ENCODE measurements at places on chromosomes 3 and 15.
A peak's percentile ranks its signal among the peaks of the same experiment; 100 is the strongest.

- no peak for DNase-seq
These were observed 53.7 kb upstream of the TLE3 start for GRCh38 chr15:70151462-70151861.

DNA sequence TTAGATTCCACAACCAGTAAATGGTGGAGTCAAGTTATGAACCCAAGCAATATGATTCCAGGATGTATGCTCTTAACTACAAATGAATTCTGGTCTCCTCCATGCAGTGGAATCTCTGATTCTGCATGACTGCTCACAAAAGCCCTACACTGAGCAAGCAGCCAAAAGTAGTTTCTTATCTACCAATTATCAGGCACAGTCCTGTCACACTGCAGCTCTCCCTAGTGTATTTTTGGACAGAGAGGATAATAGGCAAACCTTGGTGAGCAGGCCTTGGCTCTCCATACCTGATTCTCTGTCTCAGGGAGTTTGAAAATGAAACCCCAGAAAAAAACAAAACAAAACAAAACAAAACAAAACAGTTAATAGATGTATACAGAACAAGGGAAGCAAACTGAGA is 3.5 kb upstream of the SSR3 start:
- DNase-seq = no peak

DNA sequence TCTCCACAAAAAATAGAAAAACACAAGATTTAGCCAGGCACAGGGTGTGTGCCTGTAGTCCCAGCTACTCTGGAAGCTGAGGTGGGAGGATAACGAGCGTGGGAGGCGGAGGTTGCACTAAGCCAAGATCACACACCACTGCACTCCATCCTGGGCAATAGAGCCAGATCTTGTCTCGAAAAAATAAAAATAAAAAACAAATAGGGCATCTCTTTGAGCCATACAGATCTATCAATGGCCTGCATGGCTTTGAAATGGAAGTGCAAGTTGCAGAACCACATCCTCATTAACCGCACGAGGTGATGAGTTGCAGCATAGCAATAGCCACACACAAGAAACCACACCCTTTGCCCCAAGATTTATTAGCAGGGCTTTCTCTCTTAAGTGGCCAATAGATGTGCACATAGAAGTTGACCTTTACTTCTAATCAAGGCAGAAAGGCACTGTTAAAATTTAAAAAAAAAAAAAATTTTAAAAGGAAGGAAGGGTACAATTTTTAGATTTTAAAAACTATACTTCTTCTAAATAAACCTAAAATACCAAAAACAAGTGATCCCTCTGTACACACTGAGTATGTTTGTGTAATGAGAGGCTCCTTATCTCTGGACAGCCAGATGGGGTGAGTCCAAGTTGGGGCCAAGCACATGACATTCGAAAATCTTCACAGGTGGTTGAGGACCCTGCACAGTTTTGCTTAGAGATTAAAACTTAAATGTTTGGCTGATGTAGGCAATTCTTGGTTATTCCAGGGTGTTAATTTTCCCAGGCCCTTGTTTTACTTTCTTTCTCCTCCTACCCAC is 53.4 kb downstream of the FILIP1L start:
- DNase-seq = no peak

- no peak for DNase-seq
These were observed 314.1 kb upstream of the TRIM42 start for GRCh38 chr3:140363801-140364200.

DNA sequence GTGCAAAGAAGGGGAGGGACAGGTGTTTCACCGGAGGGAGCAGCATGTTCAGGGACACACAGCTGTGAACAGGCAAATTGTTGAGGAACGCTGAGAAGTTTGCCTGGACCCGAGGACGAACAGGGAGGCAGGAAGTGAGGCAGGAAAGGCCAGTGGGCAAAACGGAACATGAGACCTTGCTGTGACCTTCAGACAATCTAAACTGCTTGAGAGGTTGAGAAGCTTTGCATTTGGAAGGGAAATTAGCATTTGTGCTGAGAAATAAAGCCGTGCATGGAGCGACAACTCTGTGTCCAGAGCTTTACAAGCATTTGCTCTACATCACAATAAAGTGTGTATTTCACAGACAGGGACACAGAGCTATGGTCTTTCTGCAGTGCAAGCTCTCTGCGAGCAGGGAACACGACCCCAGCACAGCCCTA is 47.9 kb downstream of the CDC25A start:
- no peak for DNase-seq

- no peak for DNase-seq
These were observed 180.6 kb downstream of the ROBO1 start for GRCh38 chr3:79587150-79587549.

DNA sequence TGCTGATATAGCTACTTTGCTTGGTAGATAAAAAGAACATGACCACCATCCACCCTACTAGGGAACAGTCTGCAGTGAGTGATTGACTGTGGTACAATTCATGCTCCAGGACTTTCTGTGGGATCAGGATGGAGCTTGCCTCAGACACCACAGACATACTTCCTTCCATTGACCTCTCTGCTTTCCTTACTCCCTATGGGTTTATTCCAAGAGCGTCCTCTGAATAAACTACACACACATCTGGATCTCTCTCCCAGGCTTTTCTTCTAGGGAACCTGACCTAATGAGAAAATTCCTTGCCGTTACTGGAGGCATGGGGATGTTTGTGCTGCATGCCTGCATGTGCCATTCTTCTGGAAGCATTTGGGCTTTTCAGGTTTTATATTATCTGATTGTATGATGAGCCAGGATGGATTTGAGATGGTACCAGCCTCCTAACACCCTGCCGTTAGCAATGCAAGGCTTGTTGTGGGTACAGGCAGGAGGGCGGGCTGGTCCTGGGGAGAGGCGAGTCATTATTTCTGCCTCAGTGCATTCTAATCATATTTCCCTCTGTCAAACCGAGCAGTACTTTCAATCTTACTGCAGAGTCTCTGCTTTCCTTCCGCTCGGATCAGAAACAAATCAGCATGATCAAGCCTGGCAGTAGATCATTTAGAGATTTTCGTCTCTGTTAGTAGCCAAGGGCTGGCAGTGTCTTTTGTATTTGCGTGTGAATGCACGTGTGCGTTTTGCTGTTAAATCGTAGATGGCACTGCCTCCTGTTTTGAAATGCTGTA is 279.2 kb downstream of the PDCD6IP start:
- DNase-seq = no peak

DNA sequence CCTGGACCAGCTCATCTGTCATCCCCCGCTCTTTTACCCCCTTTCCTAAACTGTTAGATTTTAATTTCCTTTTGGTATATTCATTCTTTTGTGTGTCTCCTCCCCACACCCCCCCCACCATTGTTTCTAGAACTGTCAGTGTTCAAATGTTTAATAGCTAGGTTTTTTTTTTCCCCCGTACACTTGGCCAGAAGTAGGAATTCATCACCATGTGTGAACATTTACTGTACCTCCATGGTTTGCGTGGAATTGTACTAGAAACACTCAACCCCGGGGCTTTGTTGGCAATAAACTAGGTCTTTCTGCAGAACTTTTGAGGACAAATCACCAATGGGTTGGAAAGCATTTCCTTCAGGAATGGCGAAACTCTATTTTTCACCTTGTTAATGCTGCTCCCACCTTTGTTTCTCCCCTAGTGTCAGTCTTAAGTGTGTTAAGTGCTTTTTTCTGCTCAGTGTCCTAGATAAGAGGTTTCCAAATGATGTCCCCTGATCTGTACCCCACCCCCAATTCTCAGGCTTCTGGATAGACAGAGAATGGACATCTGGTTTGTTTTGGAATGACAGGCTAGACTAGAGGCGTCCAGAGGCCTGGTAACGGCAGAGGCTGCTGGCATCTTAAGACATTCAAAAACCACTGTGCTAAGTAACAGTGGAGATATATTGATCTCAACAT is 76.8 kb downstream of the SMAD3 start:
- no peak for DNase-seq

- no peak for DNase-seq
These were observed 56.6 kb downstream of the BHLHE40 start for GRCh38 chr3:5035692-5036391.

DNA sequence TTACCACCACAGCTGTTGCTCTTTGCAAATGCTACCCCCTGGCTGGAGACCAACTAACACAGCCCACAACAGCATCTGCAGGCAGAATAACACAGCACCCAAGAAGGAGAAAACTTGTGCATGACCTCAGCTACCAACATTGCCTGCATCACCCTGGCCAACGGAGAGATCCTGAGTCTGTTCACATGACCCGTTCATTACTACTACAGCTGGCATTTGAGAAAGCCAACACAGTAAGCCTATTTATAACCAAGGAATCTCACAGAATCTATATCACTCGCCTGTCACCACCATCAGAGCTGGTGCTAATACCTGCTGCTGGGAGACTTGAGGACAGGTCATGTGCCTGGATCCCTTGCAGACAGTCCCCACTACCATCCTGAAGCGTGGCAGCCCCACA is 215.2 kb downstream of the POLQ start:
- DNase-seq = no peak

GRCh38 chr15:66094331-66094730 is 159.2 kb downstream of the MEGF11 start:
- no peak for DNase-seq

DNA sequence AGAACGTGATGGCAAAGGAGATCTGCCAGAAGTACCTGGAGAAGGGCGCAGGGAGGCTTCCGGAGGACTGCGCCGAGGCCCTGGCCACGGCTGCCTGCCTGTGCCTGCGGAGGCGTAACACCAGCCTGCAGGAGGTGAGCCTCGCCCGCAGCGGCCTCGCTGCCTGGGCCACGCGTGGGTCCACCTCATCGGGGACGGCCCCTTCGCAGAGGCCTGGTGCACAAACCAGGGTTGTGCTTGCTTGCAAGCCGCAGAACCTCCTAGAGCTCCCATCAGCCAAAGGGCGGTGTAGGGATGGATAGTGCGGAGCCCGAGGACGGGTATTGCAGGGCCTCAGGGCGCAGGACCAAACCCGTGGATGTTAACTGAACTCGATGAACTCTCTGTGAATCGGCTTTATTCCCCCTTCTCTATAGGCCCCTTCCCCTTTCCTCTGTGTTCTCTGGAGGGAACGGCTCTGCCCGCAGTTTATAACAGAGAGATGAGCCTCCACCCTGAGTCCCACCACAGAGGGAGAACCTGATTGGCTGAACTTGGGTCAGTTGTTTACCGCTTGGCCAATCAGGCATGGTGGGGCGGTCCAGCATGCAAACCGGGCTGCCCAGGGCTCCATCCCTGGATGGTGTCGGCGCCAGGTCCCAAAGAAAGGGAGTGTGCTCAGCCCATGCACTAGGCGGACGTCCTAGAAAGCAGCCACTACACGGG is 13.6 kb upstream of the TATDN2 start:
- no peak for DNase-seq

GRCh38 chr15:100114100-100114499 is 227.7 kb downstream of the ADAMTS17 start:
- peak; percentile 84 for DNase-seq

GRCh38 chr15:52183562-52184173 is 7.5 kb downstream of the GNB5 start:
- peak; percentile 44 for DNase-seq

DNA sequence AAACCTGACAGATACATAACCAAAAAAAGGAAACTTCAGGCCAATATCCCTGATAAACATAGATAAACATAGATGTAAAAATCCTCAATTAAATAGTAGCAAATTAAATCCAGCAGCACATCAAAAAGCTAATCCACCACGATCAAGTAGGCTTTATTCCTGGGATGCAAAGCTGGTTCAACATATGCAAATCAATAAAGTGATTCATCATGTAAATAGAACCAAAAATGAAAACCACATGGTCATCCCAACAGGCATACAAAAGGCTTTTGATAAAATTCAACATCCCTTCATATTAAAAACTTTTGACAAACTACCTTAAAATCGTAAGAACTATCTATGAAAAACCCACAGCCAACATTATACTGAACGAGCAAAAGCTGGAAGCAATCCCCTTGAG is 882.2 kb downstream of the NTRK3 start:
- no peak for DNase-seq

- DNase-seq = peak; percentile 50
These were observed 151.4 kb downstream of the SCAPER start for GRCh38 chr15:76753771-76754170.

- peak; percentile 28 for DNase-seq
These were observed 1.6 kb upstream of the SIN3A start for GRCh38 chr15:75452865-75453702.

DNA sequence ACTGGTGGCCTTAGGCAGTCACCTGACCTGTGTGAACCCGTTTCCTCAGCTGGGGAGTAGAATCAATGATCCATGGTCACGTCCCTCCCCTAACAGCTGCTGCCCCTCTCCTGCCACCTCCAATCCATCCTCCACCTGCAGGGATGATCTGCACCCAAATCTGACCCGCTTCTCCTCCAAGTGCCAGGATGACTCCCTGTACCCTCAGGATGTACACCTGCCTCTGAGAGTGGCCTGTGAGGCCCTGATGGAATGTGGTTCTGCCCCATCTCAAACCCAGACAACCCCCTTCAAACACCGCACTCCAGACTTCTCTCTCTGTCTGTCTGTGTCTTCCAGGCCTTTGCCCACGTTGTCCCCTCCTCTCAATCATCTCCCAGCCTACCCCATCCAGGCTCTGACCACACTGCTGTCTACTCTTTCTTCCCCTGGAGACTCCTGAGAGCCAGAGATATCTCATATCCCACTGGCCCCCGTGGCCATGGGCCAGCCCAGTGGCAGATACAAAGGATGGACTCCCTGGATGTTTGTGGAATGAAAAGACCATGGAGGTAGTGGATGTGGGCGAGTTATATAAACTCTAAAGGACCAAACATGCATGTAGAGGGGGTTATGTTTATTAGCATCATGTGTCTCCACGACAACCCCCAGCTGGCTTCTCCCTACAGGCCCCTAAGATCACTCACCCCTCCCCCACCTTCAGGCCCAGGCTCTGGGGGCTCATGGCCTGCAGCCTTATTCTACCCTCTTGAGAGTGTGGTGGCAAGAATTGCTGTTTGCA is 84.9 kb downstream of the SMAD6 start:
- no peak for DNase-seq

- DNase-seq = no peak
These were observed 65.6 kb downstream of the ZBTB20 start for GRCh38 chr3:115081444-115081843.

DNA sequence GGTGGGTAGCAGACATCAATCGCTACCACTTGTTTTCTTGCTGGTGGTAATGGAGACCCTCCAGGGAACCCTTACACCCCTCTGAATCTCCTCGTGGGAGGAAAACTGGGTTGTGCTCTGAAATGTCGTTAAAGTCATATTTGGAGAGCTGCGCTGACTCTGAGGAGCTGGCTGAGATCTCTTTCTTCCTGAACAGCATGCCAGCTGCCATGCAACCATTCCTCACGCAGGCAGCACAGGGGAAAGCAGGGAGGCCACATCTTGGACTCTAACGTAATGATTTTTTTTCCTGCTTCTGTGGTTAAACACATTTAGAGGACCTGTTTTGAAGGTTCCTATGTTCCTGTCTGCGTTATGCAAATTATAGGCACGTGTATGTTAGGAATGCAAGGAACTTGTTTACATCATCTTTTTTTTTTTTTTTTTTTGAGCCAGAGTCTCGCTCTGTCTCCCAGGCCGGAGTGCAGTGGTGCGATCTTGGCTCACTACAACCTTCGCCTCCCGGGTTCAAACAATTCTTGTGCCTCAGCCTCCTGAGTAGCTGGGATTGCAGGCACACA is 156.7 kb downstream of the TJP1 start:
- no peak for DNase-seq

Measured in iris pigment epithelial cell (primary cell).